SJCRH30 (cell line): ENCODE measurements at places on chromosomes 2 and 18.

DNA sequence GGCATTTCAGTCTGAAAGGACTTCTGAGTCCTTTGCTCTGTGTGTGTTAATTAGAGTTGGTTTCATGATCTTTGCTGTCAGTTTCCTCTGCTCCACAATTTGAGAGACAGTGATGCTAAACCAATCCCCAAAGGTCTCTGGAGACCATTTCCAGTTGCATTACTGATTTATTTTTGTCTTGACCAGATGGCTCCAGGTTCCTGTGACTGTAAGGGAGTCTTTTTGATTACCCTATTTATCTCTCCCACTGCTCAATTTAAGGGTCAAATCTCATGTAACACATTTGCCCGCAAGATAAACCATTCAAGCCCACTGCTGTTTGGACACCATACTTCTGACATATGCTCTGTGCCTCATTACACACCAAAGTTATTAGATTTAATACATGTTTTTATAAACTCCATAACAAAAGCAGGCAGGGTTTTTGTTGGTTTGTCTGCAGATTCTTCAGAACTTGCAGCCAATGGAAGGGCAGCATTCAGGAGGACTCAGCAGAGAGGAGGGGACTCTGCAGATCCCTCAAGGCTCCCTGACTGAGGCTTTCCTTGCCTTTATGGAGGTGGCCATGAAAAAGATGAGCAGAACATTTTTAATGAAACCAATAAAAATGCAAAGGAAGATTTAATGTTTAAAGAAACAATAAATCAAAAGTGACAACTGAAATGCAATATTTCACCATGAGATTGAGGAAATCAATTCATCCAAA is 889.3 kb upstream of the CELF4 start:
- no peak for DNase-seq

GRCh38 chr2:102895376-102895775 is 133.5 kb downstream of the TMEM182 start:
- no peak for DNase-seq

DNA sequence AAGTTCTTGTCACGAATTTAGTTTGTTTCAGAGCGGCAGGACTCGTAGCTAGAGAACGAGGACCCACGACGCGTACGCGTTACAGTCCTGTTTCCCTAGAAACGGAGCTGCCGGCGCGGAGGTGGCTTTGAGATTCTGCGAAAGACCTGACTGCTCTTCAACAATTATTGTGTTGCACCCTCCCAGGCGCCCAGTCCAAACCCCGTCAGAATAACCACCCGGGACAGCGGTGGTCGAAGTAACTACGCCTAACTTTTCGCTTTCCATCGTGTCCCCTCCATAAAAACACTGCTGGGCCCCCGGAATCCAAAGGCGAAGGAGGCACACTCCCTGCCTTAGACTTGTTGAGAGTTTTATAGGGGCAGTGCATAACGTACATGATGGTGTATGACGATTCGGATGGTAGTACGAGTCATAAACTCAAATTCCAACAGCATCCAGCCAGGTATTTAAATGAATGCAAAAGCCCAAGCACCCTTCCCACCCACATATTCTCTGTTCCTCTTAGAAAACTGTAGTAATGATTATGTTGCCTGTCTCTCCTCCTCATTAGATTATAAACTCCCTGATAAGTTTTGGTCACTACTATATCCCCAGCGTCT is 651 bp upstream of the STAM2 start:
- DNase-seq = no peak

- no peak for DNase-seq
These were observed 264.6 kb upstream of the THUMPD2 start for GRCh38 chr2:40043641-40044040.
